ENCODE measurements at places on chromosomes 1 and 21.

GRCh38 chr1:167981933-167982332, 45.1 kb upstream of the MPC2 start:
- no peak for DNase-seq

GRCh38 chr21:30990514-30991262, 47.6 kb downstream of the KRTAP19-8 start:
- DNase-seq: no peak

DNA sequence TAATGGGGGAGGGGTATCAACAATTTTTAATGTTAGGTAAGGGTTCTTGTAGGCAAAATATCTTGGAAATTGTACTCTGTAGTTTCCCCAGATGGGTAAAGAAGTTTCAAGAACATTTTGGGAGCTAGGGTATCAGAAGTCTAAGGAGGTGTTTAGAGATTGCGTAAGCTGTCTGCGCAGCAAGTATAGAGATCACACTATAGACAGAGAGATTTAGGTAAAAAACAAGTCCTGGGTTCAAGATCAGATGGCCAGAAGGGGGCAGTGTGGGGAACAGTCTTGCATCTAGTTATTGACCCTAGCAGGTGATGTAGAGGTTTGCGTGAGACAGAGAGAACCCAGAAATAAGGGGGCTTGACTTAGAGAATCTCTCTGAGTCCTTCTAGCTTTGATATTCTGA, 80.8 kb downstream of the S1PR1 start:
- DNase-seq: no peak

GRCh38 chr1:82564333-82564732, 763.6 kb downstream of the ADGRL2 start:
- no peak for DNase-seq

DNA sequence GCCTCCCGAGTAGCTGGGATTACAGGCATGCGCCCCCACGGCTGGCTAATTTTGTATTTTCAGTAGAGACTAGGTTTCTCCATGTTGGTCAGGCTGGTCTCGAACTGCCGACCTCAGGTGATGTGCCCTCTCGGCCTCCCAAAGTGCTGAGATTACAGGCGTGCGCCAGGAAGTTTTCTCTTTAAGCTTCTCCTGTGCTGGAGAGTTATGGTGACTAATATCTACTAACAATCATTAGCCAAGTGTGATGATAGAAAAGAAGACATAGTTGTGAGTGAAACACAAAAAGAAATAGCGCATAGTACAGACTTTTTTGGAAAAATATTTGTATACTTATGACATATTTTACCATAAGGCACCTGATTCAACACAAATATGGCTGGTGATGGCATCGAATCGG, 56.5 kb downstream of the SETD4 start:
- DNase-seq: no peak

DNA sequence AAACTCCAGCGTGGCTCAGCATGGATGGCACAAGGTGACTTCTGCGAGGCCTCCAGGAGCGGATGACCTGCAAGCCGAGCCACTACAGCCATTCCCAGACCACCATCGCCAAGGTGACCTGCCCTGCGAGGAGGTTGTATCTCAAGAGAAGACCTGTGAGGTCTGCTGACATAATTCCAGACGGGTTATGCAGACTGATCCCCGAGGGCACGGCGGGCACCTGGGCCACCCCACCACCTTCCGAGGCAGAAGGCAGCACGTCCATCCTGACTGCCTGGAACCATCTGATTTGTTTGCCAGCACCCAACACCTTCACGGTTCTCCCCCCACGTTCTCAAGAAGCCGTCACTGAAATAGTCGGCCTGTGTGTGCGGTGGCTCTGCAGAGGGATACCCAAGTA, 56.8 kb upstream of the CNTN2 start:
- DNase-seq: no peak

GRCh38 chr1:92711473-92712165, 73.3 kb downstream of the EVI5 start:
- no peak for DNase-seq

DNA sequence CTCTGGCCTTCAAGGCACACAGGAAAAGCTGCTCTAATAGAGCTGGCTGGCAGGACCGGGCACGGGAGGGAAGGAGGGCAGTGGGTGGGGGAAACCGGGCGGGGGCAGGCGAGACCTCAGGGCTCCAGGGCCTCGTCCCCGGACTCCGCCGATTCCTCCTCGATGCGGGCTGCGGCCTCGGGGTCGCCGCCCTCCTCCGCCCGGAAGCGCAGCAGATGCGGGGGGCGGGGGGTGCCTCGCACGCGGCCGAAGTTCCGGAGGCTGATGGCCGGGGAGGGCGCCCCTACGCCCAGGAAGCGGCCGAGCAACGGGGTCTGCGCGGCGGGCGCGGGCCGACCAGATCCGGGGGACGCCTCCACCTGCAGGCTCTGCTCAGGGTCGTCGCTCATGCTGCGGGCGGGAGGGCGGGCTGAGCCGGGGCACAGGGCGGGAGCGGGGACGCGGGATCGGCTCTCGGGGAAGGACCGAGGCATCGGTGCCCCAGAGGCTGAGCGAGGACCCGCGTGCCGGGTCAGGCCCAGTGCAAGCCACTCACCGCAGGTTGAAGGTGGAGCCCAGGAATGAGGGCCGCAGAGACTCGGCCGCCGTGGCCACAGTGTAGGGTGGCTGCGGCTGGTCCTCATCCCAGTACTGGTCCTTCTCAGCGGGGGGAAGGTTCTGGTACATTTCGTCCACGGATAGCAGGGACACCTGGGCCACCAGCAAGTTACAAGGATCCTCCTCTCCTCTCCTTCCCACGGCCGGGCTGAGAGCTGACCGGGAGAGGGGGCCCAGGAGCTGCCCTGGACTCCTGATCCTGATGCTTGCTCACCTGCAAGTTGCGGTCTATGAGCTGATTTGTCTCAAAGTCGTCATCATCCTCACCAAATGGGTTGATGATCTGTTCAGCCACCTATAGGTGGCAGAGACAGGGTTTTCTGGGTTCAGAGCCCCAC, 3.6 kb downstream of the BEST4 start:
- DNase-seq: no peak

GRCh38 chr21:46597896-46598343, 7.0 kb downstream of the S100B start:
- no peak for DNase-seq

GRCh38 chr1:191618181-191618580, 540.1 kb upstream of the RGS18 start:
- no peak for DNase-seq

- DNase-seq: no peak
These were observed 120.2 kb downstream of the NR5A2 start for GRCh38 chr1:200147742-200148141.

DNA sequence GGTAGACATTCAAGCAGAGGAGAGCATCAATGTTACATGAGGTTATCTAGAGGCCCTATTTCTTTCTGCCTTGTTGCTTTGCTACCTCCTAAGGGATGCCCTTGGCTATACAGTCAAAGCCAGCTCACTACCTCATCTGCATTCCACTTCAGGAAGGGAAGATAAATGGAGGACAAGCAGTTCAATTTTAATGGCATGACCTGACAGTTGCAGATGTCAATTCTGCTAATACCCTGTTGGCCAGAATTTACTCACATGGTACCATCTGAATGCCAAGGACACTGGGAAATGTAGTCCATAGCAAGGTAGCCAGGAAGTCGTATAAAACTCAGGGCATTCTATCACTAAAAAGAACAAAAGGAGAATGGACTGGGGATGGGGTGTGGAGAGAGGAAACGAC, 31.5 kb downstream of the PALMD start:
- no peak for DNase-seq

GRCh38 chr1:28510970-28511440, 5.2 kb downstream of the RCC1 start:
- DNase-seq: no peak

- DNase-seq: no peak
These were observed 151.6 kb upstream of the IVNS1ABP start for GRCh38 chr1:185468626-185469025.

DNA sequence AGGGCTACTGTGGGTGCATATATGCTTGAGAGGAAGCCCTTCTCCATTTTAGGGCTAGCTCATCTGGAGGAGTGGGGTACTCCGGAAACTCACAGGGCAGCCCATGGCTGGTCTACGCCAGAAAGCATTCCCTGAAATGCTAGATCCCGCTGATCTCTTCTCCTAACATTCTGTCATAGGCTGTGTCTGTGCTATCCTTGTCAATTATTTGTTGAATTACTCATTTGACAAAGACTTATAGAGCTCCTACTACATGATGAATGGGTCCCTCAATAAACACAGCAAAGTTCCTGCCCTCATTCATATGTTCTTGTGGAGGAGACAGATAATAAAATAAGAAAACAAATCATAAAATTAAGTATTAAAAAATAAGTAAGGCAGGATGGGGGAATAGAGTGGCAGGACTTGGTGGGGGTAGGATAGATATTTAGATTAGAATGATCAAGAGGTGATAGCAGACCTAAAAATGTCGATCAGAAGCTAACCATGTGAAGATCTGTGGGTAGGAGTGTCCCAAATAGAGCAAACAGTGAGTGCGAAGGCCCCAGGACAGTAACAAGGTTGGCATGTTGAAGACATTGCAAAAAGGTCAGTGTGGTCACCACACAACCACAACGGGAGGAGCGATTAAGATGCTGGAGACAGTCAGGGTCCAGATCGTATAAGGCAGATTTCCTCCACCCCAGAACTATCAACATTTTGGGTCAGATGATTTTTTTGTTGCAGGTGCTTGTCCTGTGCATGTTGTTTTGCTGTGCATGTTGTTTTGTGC, 13.2 kb downstream of the NGF start:
- no peak for DNase-seq

DNA sequence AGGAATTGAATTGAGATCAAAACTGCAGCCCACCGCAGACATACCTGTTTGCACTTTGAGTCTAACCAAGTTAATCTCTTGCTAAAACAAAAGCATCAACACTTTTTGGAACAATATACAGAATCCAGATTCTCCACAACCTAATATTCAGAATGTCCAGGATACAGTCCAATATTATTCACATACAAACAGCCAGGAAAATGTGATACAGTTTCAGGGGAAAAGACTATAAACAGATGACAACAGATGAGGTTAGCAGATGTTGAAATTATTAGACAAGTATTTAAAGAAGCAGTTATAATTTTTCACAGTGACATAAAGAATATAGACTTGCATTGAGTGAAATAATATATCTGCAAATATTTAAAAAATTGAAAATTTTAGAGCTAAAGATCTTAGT, 678.1 kb upstream of the CXADR start:
- DNase-seq: no peak

Data from right forelimb (tissue), 1 donor.